GF-D8 (cell line): ENCODE measurements at places on chromosomes 16 and 17.

DNA sequence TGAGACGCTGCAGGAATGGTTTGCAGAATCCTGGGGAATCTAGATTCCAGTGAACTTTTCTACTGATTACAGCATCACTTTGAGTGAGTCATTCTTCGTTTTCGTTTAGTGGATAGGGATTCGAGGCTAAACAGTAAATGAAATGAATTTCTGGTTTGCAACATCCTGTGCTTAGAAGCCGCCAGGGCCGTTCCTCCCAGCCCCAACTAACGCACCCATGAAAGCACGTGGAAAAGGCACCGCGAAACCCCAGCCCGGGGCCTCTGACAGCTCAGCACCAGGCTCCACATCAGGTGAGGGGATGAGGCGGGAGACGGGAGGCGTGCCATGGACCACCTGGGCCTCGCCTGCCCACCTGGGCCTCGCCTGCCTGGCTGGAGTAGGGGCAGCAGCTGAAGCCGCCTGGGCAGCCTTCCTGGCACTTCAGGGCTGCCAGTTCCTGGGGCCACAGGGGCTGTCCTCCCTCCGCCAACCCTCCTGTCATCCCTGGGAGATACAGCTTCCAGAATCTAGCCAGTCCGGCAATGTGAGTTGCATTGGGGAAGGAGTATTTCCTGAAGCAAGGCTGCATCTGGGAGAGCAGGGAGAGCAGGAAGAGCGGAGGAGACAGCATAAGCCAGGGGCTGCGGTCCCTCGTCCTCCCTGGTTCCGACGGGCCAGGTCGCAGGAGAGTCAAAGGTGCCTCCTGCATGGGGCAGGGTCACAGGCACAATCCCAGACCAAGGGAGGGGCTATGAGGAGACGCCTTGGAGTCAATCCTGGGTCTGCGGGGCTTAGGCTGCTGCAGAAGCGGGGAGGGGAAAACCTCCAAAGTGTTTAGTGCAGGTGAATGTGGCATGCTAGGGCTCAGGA is 78.4 kb downstream of the RPH3AL start:
- no peak for DNase-seq

GRCh38 chr17:6642592-6642991 is 1.7 kb downstream of the TXNDC17 start:
- DNase-seq = no peak

DNA sequence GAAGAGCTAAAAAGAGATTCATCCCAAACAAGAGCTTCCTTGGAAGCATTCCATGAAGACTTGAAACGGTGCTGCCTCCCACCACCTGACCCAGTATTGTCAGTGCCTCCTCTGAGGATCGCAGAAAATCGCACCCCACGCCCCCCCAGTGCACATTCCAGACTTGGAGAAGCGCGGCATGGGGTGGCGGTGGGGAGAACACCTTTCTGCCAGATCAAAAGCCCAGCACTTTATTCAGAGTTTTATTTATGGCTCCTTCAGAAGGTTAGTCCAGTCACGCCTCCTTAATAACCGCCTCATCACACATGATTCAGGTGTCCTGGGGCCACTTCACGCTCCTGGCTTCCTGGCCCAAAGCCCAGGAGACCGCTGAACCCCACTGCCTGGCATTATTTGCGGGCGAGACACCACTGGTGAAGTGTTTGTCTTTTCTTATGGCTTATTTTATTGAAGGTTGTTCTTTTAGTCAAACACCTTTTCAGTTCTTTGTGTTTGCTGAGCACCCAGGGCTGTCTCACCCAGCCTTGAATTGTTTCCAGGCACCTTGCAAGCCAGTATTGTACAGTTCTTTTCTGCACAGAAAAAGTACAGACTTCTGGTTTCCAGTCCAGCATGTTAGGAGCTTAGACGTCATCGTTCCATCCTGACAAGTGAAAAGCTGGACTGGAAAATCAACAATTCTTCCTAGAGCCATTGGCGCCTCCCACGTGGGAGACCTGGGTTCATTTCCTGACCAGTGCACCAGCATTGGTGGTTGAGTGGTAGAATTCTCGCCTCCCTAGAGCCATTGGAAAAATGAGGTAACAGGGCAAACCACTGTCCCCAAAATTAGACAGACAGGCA is 79.6 kb upstream of the CACNG5 start:
- no peak for DNase-seq

- no peak for DNase-seq
Measured at GRCh38 chr17:14299280-14300141, 1.4 kb upstream of the HS3ST3B1 start.
